ENCODE measurements at places on chromosomes 6 and 20. TPM values are rescaled to one million over a fixed set of nuclear protein-coding genes. Genes with fewer than 3 reads are reported as not detected.

Gene MUC22
- not detected for total RNA-seq

Gene MEI4
- 0.10 TPM for total RNA-seq

Gene ID4
- not detected for total RNA-seq

Gene CCN5
- not detected for total RNA-seq

Gene SNRPB2
- 57.5 TPM for total RNA-seq

Gene MOCS1
- 0.63 TPM for total RNA-seq

Gene LY6G6F
- 7.7 TPM for total RNA-seq

Gene PKHD1
- total RNA-seq = under 0.01 TPM

Gene OPN5
- total RNA-seq = not detected

Gene FAM184A
- 2.3 TPM for total RNA-seq

Gene HLA-DMB
- 67.8 TPM for total RNA-seq

All from mononuclear cell (primary cell).